Kidney epithelial cell (primary cell): ENCODE measurements at places on chromosomes 3 and 15. TPM values are rescaled to one million over a fixed set of nuclear protein-coding genes. Genes with fewer than 3 reads are reported as not detected.

CTXN2 gene
- total RNA-seq: 0.14 TPM in 1 of 2 replicates, not detected in the other

ALDH1L1 gene
- total RNA-seq: 1.0 and 1.2 TPM in 2 replicates

SLC7A14 gene
- 0.07 TPM in 1 of 2 replicates, not detected in the other for total RNA-seq

DNA sequence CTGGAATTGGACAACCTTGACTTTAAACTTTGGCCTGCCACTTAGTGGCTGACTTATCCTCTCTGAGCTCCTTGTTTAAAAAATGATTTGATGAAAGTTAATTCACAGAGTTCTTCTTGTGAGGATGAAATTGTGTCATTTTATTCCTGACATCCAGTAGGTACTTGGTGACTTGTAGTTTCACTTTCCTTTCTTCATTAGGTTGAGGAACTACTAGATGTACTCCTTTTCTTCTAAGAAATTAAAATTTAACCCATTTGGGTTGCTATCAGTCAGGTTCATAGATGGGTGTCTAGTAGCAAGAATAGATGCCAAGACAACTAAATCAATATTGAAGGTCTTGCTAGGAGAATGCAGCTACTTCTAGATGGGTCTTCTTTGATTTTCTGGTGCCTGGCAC is 5.2 kb downstream of the NR1D2 start:
- DNase-seq: no peak

GRCh38 chr15:65032801-65033537 is 3.5 kb upstream of the MTFMT start:
- DNase-seq: no peak

SEMA3F gene
- 79.8 and 85.4 TPM in 2 replicates for total RNA-seq

DNA sequence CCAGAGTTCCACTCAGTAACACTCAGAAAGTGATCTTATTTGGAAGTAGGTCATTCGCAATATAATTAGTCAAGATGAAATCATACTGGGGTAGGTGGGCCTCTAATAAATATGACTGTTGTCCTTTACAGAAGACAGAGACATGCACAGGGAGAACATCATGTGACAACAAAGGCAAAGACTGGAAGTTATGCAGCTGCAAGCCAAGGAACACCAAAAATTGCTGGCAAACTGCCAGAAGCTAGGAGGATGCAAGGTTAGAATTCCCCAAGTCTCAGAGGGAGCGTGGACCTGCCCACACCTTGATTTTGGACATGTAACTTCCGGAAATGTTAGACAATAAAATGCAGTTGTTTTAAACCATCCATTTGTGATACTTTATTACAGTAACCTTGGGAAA is 471.5 kb upstream of the AGTR1 start:
- DNase-seq: no peak

DNA sequence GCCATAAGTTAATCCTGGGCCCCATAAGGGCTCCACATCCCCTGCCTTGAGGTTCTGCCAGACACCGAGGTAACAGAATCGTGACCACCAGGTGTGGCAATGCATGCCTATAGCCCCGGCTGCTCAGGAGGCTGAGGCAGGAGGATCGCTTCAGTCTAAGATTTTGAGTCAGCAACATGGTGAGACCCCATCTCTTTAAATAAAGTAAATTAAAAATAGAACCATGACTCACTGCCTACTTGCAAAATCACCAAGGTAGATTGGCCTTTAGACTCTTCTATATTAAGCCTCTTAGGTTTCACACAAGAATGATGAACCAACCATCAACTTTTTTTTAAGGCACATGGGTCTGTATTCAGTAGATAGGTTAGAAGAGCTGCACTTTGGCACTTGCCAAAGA is 9.7 kb downstream of the WDR5B start:
- no peak for DNase-seq

GRCh38 chr3:115503394-115503793 is 119.9 kb upstream of the GAP43 start:
- no peak for DNase-seq

- no peak for DNase-seq
Measured at GRCh38 chr3:53665608-53666425, 171.4 kb downstream of the CACNA1D start.

DAZL gene
- total RNA-seq: not detected in 2 replicates

DNA sequence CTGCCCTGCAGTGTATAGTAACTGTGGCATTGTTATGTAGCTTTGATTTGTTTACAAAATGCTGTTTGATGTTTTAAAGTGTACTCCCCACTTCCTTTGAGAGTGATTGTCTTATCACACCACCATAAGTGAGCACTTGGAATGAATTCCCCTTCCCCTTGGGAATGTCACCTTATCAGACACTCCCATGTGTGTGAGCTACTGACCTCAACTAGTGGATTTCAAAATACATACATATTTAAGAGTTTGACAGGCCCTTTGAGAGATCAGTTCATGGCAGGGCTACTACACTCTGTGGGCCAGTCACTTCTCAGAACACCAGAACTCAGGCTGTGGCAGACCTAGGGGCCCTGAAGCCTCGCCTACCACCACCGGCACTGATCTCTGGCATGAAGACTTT is 547.6 kb downstream of the NR2F2 start:
- DNase-seq: no peak

DNA sequence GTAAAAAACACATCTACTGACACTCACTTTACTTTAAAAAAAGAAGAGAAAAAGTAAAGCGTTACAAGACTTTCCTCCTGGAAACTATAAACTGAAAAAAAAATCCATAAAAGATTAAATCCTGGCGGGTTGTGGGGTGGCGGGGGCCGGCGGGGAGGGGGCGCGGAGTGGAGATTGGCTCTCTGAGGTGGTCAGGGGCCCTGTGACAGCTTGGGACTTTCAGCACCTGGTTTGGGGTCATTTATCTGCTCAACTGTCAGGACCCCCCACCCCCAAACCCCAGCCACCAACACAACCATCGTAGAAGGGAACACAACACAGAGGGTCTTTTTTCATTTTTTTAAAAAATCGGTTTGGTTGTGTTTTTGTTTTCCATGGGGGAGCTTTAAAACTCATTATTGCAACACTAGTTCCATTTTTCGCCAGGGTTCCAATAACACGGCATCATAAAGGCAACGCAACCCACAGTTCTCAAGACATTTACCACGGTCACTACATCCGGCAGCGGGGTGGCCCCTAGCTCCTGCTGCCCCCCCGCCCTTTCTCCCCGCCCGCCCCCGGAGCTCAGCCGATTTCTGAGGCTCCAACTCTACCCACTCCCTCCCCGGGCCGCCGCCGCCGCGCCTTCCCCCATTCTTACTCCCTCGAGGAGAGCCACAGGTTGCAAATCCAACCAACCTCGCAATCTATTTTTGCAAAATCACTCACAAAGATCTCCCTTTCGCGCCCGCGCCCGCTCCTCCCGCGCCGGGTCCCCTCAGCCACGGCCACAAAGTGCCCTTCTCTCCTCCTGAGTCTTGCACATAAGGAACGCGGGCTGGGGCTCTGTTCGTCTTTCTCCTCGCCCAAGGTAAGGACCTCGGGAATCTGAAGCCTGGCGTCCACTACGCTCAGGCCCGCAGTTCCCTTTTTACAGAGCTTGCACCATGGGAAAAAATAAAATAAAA is 1.8 kb downstream of the BCL6 start:
- DNase-seq: no peak

GRCh38 chr3:61547625-61548024 is 13.7 kb upstream of the PTPRG start:
- DNase-seq: no peak

- no peak for DNase-seq
Measured at GRCh38 chr3:175093748-175094147, 234.6 kb downstream of the NAALADL2 start.

SATB1 gene
- 3.4 and 7.4 TPM in 2 replicates for total RNA-seq

DNA sequence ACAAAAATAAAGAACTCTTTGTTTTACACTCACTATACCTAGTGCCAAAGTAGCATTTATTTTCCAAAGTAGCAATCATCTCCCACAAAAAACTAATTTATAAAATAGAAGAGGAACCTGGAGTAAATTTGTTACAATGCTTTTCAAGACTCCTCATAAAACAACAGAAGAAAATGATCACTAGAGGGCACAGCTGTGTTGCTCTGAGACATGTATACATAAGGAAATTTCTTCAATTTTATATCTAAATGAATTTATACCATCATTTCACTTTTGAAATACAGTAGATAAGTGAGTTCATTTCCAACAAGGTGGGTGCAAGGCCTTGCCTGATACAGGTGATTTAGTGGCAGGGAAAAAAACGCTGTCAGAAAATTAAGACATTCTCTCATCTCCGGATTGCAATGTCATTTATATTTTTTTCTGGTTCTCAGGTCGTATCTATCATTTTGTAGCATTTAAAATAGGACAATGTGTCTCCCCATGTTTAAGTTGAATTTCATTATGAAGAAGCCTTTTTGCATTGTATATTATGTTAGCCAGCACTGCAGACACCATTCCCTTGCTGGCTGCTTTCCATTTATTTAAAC is 25.3 kb upstream of the ARHGEF26 start:
- DNase-seq: no peak

CELF6 gene
- total RNA-seq: 0.29 and 0.41 TPM in 2 replicates

DNA sequence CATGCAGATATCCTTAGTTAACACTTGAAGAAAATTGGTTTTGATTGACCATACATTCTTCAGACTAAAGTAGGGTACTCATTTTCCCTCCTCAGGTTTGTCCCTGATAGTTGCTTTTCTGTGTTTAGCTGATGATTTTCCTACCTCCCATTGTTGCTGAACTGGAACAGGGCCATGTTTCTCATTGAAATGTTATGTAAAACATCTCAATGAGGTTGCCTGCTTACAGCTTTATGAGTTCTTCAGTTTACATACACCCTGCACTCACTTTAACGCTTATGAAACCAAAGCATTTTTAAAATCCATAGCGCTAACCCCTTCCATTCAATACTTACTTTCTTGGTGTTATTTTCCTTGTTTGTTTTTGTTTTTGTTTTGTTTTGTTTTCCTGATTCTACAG is 61.9 kb downstream of the HMG20A start:
- DNase-seq: no peak

GP5 gene
- total RNA-seq: 0.07 and 0.42 TPM in 2 replicates

ZPLD1 gene
- total RNA-seq: 0.08 and 0.41 TPM in 2 replicates

DNA sequence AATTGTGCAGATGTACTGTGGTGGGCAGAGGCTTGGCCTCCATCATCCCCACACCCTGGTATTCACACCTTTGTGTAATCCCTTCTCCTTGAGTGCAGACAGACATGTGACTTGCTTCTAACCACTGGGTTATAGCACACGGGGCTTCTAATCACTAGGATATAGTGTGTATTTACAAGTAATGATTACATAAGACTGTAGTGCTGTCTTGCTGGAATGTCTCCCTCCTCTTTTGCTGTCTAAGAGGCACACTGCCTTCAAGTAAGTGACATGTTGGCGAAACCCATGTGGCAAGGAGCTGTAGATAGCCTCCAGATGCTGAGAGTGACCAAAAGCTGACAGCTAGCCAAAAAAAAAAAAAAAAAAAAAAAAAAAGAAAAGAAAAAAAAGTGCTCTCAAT is 542.7 kb upstream of the MDFIC2 start:
- DNase-seq: no peak

- DNase-seq: no peak
Measured at GRCh38 chr3:7650466-7650865, 789.6 kb downstream of the GRM7 start.

DNA sequence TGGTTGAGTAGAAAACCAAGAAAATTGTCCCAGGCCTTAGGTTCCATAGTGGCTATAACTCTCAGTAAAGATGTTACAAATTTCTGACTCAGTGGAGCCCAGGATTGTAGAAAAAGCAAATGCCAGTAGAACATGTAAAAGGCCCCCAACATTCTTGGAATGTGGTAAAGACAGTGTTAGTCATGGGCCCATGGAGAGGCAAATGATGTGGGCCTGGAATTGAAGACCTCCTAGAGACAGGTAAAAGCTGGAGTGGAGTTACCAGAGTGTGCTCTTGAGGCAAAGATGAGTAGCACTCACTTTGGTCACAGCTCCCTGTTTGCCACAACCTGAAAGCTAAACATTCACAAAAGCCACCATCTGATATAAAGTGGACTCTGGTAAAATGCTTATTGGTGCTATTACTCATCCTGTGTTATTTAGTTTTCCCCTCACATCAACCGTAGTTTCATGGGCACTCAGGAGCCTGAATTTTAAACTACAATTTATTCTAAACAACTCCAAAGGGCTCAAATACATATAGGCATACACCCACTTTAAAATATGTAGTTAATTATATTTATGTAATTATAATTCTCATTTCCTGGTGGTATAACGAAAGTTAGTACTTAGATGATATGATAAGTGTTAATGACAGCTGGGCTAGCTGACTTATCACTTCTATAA is 359.6 kb upstream of the NECTIN3 start:
- peak; percentile 25 for DNase-seq

GRCh38 chr3:62529230-62529629 is 155.9 kb upstream of the FEZF2 start:
- peak; percentile 16 for DNase-seq

DNA sequence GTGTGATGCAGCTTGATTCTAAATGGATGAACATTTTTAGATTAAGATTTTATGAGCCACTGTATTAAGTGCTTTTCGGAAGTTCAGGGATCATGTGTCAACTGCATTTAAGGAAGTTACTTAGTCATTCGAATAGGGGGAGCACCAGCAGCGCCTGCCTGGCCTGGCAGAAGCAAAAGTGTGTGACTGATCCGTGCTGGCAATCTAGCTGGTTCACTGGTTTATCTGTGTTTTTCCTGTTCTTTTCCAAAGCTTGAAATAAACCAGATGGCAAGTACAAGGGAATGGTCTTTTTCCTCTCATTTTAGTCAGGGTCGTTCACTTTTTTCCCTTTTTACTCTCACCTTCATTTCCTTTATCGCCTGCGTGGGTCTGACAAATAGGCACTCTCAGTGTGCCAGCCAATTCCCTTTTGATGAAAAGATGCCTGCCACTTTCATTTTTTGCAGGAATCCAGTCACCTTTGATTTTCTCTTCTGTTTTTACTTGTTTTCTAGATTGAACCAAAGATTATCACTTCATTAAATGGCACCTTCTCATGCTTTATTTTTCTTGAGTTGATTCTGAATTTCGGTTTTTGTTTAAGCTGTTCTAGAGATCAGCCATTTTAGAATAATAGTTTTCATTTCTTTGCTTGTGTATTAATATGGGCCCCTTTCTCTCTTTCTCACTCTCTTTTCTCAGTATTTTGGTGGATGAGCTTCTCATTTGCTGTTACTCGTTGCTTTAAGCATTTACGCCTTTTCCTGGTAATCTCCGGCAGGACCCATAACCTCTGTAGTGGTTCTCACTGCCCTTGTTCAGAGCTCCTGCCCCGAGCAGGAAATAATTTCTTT is 2.8 kb downstream of the ABHD2 start:
- no peak for DNase-seq

GRCh38 chr15:88705769-88706165 is 67.0 kb downstream of the ISG20 start:
- no peak for DNase-seq

DNA sequence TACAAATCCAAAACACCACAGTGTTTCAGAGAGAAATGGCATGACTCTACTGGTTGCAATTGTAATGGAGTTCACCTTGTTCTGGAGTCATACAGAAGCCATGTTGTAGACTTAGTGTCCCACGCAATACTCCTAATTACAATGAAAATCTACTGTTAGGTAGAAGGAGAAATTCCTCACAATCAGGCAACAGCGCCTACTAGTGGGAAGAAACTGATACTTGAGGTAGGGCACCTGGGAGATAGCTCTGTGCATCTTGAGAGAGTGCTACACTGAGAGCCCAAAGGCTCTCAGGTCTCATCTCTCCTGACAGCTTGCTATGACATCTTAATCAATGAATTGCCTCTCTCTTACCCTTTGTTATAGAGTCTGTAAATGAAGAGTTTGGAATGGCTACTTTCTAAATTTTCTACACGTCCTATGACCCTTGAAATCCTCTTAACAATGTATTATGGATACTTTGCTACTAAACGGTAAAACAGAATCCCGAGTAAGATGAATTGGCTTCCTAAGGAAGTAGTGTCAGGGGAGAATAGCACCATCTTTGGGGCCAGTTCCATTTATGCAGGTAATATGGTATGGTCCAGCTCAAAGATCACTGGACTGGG is 422.7 kb upstream of the TPRG1 start:
- no peak for DNase-seq
